ENCODE measurements at places on chromosomes 7 and 10. TPM values are rescaled to one million over a fixed set of nuclear protein-coding genes. Genes with fewer than 3 reads are reported as not detected.

Gene PPP1R9A
- 5.0 TPM for total RNA-seq

Gene WNT8B
- total RNA-seq: not detected

Gene ITPRID1
- total RNA-seq: not detected

Gene COL13A1
- total RNA-seq: 1.0 TPM

Gene HSPA14
- total RNA-seq: 15.9 TPM

Gene ARHGAP22
- 1.8 TPM for total RNA-seq

Gene CUBN
- 1.3 TPM for total RNA-seq

Gene EIF5AL1
- total RNA-seq: 1.6 TPM

Gene PTCD1
- total RNA-seq: 15.0 TPM

Gene ZNF485
- 10.6 TPM for total RNA-seq

Gene LRRD1
- total RNA-seq: 0.05 TPM

Gene BEND7
- 7.6 TPM for total RNA-seq

Gene SNX10
- total RNA-seq: 21.8 TPM

Gene GRB10
- 38.3 TPM for total RNA-seq
